Central memory CD4-positive, alpha-beta T cell (primary cell): ENCODE measurements at places on chromosomes 3 and 15.

DNA sequence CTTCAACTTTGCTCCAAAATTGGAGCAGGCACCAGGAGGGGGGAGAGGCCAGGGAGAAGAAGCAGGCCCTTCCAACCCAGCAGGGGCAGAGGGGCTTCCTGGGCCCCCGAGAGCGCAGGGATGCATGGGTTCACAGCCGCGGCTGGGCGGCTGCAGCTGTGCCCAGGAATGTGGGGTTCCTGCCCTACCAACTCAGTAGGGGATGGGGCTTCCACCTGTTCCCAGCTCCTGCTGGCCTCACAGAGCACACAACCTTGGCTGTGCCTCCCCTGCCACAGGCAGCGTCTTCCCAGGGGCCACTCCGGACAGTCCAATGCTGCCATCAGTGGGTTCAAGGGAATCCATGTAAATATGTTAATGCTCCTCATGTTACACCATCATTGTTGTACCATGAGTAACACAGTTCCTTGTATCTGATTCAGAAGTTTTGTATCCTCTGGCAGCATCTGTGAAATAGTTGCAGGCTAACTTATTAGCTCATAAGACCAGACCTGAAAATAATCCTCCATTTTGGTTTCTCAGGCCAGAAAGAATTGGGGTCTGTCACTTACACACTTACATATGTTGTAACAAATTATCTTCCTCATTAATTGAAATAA, 12.1 kb upstream of the SIAH2 start:
- DNase-seq: no peak

- DNase-seq: no peak
Observed at GRCh38 chr3:168024537-168024941, 71.2 kb downstream of the GOLIM4 start.

GRCh38 chr3:150273396-150273795, 134.7 kb upstream of the TSC22D2 start:
- DNase-seq: no peak

GRCh38 chr3:188278717-188279324, 124.9 kb downstream of the LPP start:
- no peak for DNase-seq

- DNase-seq: no peak
Observed at GRCh38 chr3:11739123-11739522, 95.4 kb upstream of the VGLL4 start.

GRCh38 chr15:37037071-37037655, 63.2 kb downstream of the MEIS2 start:
- no peak for DNase-seq

GRCh38 chr3:150145659-150146058, 175.0 kb upstream of the PFN2 start:
- DNase-seq: no peak

GRCh38 chr15:43513550-43513949, 3.9 kb upstream of the MAP1A start:
- DNase-seq: no peak

DNA sequence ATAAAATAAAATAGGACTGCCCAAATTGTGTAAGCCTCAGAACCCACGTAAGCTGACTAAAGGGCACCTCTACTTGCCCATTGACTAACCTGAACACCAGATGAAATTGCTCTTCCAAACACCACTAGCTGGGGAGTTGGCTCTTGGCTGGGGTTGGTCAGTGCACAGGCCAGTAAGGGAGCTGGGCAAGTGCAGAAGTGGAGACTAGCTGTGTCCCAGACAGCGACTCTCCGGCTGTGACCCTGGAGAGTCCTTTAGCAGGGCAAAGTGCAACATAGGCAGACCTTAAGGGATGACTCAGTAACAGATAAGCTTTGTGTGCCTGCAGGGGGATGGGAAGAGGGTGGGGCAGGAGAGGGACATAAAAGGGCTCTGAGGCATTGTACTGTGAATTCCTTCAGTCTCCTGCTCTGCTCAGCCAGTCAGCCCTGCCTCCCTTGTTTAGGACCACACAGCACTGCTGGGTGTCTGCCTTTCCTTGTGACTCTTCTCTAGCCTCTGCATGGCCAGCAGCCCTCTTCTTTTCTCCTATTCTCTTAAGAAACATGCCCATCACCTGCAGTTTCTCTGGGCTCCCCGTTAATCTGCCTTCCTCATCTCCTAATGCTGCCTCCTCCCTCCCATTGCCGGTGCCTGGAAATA, 13.2 kb downstream of the NR1I2 start:
- no peak for DNase-seq

DNA sequence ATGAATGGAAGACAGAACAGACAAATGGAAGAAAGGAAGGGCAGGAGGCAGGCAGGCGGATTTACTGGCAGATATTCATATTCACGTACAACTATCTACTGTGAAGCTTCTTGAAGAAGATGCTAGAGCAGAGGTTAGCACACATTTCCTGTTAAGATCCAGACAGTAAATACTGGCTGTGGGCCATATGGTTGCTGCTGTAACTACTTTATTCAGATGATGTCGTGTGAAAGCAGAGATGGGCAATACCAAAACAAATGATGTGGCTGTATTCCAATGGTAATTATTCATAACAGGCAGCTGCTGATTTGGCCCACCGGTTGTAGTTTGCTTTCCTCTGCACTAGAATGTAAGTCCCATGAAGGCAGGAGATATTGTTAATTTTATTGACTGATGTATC, 115.7 kb upstream of the PRTG start:
- DNase-seq: no peak

DNA sequence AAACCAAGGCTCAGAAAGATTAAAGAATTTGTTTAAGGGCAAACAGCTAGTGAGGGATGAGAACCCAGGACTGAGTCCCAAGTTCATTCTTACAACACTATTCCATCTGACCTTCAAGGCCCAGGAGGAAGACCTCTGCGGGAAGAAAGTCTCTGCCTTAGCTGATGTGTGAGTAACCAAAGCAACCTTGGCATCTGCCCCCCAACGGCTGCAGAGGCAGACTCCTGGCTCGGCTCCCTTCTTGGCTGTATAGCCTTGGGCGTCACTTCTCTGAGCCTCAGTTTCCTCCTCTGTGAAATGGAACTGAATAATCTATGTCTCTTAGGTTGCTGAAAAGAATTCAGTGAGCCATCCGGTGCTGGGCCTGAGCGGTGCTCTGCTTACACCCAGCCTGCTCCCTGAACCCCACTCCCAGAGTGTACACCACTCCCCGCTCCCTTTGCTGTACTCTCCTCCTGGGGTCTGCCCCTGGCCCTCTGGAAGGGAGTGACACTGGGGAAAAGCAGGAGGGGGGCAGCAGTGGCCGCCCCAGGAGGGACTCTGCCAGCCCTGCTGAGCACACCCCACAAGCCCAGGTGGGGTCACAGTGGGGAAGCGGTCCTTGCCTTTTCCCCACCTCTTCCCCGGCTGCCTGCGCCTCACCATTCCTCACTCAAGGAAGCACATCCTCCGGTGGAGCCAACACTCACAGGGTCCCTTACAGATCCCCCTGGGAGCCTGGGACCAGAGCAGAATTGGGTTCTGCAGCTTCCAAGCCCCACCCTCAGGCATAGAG, 97.3 kb downstream of the IQSEC1 start:
- no peak for DNase-seq

DNA sequence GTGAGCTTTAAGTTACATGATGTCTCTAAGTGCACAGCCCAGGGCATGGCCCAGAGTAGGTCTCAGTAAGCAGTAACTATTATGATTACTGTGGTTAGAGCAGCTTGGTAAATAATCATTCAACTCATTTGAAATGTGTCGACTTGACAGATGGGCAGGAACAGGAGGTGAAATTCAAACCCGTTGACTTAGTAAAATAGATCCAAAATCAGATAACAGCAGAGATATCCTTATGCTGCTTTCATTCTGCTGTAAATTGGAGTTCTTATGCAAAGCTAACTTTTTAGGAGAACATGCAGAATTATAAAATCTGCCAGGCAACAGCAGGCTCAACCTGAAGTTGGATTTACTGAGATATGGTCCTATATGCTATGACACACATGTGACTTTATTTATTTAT, 118.7 kb upstream of the KLHL25 start:
- no peak for DNase-seq

- DNase-seq: no peak
Observed at GRCh38 chr3:14836049-14836468, 17.3 kb downstream of the FGD5 start.

DNA sequence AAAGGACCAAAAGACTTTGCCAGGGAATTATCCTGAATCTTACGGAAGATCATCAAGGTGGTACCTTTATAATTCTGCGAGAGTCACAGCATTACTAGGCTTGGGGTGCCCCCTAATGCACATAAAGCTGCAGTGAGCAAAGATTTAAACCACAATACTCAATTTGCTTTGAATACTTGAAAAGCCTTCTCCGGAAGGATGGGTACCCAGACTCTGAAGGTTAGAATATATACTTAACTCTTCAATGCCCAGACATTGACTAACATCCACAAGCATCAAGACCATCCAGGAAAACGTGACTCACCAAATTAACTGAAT, 117.8 kb upstream of the KCNH8 start:
- no peak for DNase-seq

DNA sequence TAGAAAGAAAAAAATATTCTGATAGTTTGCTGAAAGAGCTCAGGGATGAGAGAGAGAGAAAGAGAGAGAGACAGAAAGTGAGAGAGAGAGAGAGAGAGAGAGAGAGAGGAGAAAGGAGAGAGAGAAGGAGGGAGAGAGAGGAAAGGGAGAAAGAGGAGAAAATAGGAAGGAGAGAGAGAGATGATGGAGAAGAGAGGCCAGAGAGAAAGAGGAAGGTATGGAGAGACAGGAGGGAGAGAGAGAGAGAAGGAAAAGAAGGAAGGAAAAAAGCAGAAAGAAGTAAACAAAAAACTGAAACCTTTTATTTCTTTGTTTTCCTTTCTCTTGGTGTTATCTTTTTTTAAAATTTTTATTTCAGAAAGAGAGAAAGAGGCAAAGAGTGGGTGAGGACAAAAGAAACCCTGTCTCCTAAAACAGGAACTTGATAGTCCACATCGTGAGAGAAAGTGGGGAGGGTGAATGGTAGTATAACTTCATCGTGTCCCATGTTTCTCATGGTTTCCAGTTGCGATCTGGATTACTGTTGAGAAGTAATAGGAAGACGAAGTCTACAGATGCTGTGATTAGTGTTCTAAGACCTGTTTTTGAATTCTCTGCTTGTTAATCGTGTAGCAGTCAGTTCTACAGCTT, 279.7 kb downstream of the LPP start:
- no peak for DNase-seq

DNA sequence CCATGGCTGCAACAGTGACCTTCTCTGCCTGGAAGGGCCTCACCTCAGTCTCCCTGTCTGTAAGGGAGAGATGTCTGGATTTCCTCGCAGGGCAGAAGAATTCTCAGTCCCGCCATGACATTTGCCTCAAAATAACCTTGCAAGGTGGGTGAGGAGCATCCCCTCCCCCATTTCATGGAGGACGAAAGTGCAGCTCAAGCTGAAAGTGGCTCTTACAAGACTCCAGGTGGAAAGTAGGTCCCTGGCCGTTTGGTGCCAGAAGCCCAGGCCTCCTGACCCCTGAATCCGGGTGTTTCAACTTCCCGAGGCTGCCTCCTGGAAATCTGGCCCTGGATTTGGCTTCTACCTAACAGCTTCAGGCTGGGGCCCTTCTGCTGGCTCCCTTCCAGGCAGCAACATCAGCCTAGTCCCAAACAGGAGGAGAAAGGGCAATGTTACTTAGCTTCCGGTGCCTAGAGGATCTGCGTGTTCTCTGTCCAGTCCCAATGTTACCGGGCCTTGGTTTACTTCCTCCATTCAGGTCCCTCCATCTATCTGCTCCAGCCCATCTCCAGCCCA, 769 bp upstream of the CSPG4 start:
- DNase-seq: no peak

GRCh38 chr15:25971053-25971452, 107.9 kb upstream of the ATP10A start:
- no peak for DNase-seq

- DNase-seq: no peak
Observed at GRCh38 chr15:57548835-57549234, 42.9 kb upstream of the MYZAP start.

GRCh38 chr3:20104167-20104661, 64.0 kb downstream of the KAT2B start:
- peak; percentile 76 for DNase-seq

GRCh38 chr15:73957276-73957675, 31.0 kb downstream of the LOXL1 start:
- no peak for DNase-seq

GRCh38 chr3:88595026-88595425, 445.3 kb downstream of the C3orf38 start:
- no peak for DNase-seq

- DNase-seq: no peak
Observed at GRCh38 chr3:42732196-42732828, 29.7 kb upstream of the HHATL start.

DNA sequence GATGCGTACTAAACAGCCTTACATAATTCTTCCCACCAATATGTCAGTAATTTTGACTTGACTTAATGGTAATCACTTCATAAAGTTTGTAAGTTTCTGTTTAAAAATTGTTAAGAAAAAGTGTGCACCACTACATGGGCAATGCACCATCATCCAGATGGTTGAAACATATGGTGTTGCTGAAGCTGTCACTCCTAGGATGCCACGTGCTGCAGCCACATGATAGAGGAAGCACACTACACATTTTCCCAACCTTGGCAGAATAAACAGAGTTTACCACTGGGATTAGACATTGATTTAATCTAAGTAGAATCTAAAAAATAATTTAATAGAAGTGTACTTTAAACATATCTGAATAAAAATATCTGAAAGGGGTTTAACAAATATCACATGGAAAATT, 1209.9 kb downstream of the NSUN3 start:
- no peak for DNase-seq

- no peak for DNase-seq
Observed at GRCh38 chr3:65339192-65339740, 651.5 kb upstream of the ADAMTS9 start.

DNA sequence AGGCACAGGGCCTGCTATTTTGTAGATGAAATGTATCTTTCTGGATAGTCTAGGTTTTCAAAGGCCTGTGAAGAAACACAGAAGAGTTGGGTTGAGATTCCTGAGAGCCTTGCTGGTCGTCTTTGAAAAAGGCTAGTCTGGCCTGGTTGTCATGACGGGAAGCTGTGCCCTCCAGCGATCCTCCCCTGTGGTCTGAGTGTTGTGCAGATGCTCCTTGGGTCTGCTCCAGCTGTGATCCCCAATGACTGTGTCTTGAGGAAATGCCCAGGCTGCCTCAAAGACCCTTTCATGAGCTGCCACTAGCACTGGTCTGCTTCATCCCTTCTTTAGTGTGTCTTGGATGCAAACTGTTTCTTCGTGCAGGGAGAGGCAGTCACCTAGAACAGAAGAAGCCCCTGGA, 111.0 kb upstream of the SYNPR start:
- no peak for DNase-seq

GRCh38 chr15:67865331-67865730, 25.5 kb upstream of the RNU6-1 start:
- DNase-seq: no peak
